Activated naive CD4-positive, alpha-beta T cell treated with Interleukin-2 at 50 U/mL for 16 hours (primary cell): ENCODE measurements at places on chromosomes 5 and 9.

DNA sequence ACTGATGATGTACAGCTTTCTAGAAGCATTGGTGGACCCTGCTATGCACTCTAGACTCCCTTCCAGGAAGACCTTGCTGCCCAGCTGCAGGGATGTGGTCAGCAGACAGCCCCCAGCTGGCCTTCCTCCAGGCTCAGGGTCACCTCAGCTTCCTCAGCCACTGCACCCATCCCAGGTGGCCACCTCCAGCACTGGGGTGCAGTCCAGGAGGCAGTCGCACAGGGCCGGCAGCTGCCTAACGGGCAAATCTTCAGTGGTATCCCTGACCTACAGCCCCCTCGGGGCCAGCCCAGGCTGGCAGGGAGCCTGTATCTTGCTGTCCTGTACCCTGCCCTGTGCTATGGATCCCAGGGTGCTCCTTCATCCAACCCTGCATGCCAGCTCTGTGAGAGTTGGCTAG lies 81.8 kb downstream of the GADD45G start:
- no peak for DNase-seq

DNA sequence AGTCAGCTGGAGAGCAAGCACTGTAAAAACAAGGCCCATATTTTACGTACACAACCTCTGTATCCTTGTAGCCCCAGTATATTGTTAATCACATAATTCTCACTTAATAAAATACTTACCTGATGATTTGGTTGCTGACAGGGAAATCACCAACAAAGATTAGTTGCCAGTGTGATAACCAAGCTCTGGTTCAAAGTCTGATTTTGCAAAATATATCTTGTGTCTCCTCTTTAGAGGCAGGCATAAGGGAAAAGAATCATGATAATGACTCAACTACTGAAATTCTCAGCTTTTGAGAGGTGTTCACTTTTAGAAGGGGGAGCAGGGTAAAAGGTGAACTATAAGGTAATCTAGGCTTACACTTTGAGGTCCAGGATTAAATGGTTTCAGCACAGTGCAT lies 351.1 kb upstream of the CD180 start:
- no peak for DNase-seq

- no peak for DNase-seq
These were observed 32.1 kb downstream of the MARCHF3 start for GRCh38 chr5:126998201-126998631.

DNA sequence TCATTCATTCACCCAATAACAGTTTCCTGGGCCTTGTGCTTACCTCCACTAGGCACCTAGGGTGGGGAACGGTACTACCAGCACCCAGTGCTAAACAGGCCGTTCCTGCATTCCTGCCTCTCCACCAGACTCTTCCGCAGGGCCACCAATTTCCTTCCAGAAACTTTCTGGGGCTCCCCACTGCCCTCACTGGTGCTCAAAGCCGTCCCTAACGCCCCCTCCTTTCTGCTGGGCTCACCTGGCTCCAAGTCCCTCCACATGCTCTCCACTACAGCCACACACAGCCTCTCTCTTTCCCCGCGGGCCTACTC lies 1.4 kb downstream of the PHF19 start:
- DNase-seq, result no peak

DNA sequence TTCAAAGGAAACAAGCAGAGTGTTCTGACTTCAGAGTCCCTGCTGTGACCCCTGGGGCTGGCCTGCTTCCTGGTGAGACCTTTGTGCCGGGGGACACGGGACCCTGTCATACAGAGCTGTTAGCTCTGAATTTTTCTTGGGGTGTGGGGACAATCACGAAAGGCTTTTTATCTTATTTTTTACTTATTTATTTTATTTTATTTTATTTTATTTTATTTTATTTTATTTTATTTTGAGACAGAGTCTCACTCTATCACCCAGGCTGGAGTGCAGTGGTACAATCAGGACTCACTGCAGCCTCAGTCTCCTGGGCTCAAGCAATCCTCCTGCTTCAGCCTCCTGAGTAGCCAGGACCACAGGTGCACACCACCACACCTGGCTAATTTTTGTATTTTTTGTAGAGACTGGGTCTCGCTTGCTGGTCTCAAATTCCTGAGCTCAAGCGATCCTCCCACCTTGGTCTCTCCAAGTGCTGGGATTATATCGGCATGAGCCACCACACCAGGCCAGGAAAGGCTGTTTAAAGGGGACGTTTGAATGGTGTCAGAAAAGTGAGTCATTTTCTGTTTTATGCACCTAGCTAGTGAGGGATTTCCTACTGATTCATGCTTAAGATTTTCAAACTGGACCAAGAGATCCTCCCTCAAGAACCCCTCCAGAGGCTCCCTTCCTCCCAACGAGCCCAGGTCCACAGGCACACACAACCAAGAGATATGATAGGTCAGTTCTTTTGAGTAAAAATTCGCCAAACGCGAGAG lies 75.7 kb downstream of the OLFM1 start:
- no peak for DNase-seq

GRCh38 chr5:150103678-150104549 lies 17.6 kb upstream of the CSF1R start:
- no peak for DNase-seq

DNA sequence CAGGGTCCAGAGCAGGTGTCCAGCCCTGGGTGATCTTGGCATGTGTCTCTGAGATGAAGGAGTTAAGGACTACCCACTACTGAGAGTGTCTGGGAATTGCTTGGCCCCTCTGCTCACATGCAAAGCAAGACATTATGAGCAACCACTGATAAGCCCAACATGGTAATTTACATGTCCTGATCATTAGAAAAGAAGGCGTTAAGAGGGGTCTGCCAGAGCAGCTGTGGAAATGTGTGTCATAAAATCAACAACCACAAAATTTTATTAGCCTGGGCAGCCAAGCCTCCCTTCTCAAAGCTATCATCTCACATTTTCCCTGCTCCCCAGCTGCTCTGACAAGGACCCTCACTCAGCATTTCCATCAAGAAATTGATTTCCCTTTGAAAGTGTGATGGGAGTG lies 351.0 kb downstream of the SPOCK1 start:
- no peak for DNase-seq

GRCh38 chr9:136171801-136172411 lies 33.0 kb downstream of the LHX3 start:
- DNase-seq, result no peak

DNA sequence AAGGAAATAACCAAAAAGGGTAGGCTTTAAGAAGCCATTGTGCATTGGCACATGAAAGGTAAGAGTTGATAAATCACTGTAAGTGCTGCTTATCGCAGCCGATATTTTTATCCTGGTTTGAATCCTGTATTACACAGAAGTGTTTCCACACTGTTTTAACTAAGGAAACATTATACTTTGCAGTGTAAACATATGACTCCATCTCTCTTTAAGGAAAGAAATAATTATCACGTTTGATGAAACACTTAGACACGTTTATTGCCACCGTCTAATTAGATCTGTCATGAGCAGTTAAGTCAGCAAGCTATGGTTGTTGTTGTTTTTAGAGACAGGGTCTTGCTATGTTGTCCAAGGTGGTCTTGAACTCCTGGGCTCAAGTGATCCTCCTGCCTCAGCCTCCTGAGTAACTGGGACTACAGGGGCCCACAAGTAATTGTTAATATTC lies 85.7 kb upstream of the TNFAIP8 start:
- no peak for DNase-seq

DNA sequence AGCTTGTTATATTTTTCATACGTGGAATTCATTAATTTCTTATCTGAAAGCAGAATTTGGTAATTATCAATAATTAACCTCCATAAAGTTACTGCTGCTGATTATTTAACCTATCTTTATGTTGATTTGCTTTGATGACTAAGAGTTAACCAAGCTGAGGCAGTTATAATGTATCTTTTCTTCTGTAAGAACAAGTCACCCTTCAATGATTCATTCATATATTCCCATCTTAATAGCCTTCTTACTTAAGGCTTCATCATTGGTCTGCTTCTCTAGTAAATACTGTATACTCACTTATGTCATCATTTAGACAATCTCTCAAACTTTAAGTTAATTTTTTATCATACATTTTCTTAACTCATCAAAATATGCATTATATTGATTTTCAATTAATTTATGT lies 592.2 kb downstream of the ANXA1 start:
- DNase-seq, result no peak

DNA sequence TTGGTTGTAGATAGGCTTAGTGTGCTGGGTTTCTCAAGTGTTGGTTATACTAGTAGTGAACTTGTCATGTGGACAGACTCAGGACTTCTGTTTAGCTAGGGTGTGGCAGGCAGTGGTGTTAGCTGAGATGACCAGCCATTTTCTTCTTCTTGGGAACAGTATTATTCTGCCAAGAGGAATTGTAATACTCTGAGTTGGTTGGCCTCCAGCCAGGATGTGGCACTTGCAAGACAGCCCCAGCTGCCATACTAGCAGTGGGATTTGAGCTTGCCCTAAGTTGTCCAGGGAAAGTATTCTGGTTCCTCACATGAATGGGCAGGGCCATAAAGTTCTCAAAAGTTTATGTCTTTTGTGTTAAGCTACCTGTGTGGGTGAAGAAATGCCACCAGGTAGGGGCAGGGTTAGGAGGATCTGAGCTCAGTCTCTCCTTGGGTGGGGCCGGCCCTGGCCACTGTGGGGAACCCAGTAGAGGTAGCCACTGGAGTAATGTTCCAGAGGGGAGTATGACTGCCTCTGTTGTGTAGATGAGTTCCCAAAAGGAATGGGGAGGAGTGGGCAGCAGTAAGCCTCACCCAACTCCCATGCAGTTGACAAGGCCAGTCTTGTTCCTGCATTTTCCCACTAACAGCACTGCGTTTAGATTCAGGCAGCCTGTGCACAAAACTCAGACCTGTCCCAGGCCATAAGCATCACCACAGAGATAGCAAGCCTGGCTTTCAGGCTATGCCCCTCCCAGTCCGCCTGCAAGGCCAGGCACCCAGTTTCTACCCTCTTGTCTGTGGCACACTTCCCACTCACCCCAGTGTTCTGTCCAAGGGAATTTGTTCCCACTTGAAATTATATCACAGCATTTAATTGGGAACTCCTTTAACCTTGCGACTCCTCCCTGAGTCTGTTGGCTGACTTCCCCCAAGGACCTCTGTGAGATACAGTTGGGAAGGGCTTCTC lies 250.7 kb downstream of the ANXA1 start:
- DNase-seq, result no peak

DNA sequence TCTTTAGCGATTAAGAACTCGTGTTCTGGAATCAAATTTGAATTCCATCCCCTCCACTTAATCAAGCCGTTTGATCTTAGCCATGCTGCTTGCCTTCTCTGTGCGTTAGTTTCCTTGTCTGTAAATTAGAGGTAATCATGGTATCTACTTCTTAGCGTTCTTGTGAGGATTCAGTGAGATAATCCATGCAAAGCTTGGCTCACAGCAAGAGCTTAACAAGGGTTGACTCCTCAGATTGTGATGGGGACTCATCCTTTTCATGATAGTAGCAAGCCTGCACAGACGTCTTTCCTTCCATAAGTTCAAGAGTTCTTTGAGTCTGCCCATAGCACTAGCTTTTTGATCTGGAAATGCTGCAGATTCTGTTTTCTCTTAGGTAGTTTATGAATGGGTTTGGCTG lies 72.8 kb downstream of the TRIO start:
- no peak for DNase-seq

DNA sequence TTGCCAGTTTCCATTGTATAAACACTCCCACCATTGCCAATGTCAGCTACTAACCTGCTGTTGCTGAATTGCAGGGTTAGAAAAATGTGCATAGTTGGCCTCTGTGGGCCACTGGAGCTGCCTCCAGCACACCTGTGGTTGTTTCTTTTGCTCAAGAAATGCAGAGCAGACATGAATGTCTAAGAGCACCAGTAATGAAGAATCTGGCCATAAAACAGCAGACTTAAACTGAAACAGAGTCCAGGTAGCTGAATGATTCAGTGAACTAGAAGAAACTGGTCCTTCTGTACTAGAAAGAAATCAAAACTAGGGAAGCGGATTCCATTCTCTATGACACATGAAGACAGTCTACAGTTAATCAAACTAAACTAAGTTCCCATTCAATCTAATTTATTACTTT lies 48.2 kb downstream of the NUDT12 start:
- DNase-seq, result no peak

DNA sequence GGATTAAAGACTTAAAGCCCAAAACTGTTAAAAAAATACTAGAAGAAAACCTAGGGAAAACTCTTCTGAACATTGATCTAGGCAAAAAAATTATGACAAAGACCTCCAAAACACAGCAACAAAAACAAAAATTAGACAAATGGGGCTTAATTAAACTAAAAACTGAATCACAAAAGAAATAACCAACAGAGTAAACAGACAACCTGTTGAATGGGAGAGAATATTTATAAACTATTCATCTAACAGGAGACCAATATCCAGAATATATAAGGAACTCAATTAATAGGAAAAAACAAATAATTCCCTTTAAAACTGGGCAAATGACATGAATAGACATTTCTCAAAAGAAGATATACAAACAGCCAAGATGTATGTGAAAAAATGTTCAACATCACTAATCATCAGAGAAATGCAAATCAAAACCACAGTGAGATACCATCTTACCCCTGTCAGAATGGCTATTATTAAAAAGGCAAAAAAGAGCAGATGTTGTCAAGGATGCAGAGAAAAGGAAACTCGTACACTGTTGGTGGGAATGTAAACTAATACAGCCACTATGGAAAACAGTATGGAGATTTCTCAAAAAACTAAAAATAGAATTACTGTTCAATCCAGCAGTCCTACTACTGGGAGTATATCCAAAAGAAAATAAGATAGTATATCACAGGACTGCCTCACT lies 50.2 kb upstream of the TLX3 start:
- DNase-seq, result no peak

DNA sequence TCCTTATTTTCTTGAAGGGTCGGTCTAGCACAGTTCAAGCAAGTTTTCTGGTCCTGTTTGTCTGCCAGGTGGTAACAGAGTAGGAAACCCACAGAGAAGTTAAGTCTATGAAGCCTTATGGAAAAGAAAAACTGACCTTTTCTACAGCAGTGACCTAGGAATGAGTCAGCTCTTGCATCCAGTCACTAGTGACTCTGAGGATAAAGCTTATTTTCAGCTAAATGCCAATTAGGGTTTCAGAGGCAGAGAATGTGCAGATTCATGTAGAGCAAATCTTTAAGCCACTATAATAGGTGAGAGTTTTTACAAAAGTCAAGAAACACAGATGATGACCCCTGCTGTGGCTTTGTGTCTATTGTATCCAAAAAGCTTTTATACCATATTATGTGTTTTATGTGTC lies 100.7 kb downstream of the CWC27 start:
- no peak for DNase-seq

- DNase-seq, result no peak
These were observed 14.7 kb downstream of the SIL1 start for GRCh38 chr5:139183502-139183901.

- DNase-seq, result no peak
These were observed 5.5 kb downstream of the SLC9A3 start for GRCh38 chr5:518721-519120.

DNA sequence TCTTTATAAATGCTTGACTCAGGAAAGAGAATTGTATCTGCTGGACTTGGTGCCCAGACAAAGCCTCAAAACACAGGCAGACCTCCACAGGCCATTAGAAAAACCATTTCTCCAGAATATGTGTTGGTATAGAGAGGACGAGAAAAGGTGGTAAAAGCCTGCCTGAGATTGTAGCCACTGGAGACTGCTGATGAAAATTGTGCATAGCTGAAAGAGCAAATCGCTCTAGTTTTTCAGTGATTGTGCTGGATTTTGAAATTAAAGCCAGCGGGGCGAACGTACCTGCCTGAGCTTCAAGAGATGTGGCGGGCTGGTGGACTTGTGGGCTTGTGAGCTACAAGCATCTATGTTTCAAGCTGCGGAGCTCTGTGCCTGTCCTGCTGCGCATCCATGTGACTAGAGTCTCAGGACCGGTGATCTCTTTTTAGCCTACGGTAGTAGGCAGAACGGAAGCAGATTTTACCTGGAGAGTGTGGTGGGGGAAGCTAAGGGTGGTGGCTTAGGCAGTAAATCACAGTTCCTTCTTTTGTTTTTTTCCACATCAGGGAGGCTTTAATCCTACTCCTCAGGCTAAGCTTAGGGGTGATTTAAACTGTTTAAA lies 193.6 kb downstream of the SREK1 start:
- no peak for DNase-seq
